ENCODE measurements at places on chromosomes 3 and 15.

GRCh38 chr3:15310491-15311370 lies 21.7 kb downstream of the SH3BP5 start:
- DNase-seq, result no peak

GRCh38 chr3:177321819-177322218 lies 124.5 kb upstream of the TBL1XR1 start:
- no peak for DNase-seq

GRCh38 chr3:124915254-124915653 lies 19.3 kb downstream of the MUC13 start:
- DNase-seq, result no peak

- DNase-seq, result no peak
Observed at GRCh38 chr15:101411085-101411484, 78.4 kb downstream of the PCSK6 start.

DNA sequence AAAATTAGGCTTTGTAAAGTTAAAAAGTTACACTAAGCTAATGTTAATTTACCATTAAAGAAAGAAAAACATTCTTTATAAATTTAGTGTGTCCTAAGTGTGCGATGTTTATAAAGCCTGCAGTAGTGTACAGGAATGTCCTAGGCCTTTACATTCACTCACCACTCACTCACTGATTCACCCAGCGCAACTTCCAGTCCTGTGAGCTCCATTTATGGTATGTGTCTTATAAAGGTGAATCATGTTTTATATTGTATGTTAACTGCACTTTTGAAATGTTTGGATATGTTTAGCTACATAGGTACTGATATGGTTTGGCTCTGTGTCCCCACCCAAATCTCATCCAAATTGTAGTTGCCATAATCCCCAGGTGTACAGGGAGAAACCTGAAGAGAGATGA lies 549.7 kb upstream of the EPHA6 start:
- DNase-seq, result no peak

GRCh38 chr3:172868582-172869200 lies 118.2 kb downstream of the ECT2 start:
- no peak for DNase-seq

- no peak for DNase-seq
Observed at GRCh38 chr15:69869291-69869690, 228.4 kb downstream of the TLE3 start.

- no peak for DNase-seq
Observed at GRCh38 chr3:186109897-186110803, 1.3 kb upstream of the ETV5 start.

DNA sequence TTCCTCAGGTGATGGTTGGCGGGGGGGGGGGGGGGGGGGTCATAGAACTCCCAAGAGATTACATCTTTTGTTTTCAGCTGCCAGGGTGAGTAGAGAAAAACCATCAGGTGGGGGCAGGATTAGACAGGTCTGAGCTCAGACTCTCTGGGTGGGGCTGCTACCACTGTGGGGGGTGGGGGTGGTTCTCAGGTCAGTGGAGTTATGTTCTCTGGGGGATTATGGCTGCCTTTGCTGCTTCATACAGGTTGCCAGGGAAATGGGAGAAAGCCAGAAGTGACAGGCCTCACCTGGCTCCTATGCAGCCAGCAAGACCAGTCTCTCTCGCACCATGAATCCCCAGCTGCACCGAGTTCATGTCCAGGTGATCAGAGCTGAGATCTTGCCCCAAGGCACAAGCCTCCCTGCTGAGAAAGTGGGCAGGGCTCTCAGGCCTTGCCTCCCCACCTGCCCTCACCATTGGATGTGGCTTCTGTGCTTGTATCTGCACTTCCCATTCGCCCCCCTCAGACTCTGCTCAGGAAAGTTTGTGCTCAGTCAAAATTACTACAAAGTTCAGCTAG lies 828.1 kb downstream of the MCTP2 start:
- DNase-seq, result no peak

DNA sequence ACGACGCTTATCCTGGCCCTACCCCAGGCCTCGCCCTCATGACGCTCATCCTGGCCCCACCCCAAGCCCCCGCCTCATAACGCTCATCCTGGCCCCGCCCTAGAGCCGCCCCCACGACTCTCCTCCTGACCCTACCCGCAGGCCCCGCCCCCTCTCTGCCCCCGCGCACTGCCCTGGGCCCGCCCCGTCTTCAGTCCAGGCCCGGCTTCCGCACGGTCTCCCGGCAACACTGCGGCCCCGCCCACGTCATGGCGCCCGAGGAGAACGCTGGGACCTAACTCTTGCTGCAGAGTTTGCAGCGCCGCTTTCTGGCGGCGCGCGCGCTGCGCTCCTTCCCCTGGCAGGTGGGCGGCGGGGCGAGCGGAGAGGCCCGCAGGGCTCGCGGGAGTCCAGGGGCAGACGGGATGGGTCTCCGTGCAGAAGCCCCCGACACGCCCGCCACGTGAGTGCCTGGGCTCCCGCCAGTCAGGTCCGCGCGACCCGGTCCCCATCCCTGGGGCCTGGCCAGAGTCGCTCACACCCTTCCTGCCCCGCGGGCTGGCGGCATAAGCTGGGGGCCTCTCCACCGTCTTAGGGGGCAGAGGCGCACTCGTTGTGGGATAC lies 52.5 kb upstream of the ROPN1B start:
- DNase-seq, result peak; percentile 88

DNA sequence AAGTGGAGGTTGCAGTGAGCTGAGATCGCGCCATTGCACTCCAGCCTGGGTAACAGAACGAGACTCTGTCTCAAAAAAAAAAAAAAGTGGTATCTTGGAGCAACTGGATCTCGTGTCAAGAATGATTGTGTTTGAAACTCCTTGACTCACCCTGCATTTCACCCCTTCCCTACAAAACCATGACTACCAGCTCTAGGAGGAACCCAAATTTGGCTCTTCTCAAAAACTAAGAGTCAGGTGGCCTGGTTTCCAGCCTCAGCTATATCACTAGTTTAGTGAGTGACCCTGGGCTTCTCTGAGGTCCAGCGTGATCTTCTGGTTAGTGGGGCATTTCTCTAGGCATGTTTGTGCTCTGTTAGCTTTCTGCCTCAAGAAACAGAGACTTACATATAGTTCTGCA lies 222.1 kb downstream of the FAM43A start:
- DNase-seq, result no peak

DNA sequence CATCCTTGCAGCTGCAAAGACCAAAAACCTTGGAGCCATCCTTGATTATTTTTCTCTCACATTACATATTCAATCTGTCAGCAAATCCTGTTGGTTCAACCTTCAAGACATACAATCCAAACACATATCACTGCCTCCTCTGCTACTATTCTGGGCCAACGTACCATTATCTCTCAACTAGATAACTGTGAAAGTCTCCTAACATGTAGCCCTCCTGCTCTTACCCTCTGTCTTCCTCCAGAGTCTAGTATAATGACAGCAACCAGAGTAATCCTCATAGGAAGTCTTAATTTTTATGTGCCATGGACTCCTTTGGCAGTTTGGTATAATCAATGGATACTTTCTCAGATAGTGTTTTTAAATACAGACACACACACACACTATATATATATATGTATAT lies 27.6 kb downstream of the KPNA4 start:
- no peak for DNase-seq

- DNase-seq, result no peak
Observed at GRCh38 chr15:85306946-85307686, 73.3 kb upstream of the AKAP13 start.

DNA sequence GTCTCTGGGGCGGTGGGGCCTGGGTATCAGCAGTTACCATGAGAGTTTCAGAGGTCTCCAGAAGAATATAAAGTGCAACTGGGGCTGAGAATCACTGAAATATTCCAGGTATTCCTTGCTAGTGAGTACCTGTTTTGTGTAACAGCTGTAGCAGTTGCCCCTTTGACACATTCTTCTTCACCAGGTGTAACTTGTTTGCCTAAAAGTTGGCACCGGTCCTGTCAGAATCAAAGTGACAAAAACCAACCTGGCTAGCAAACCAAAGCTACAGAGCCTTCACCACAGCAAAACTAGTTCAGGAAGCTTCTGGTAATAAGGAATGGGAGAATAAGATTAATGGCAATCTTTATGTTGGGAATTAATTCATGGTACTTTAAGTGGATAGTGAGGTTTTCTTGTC lies 296.0 kb downstream of the NAALADL2 start:
- no peak for DNase-seq

DNA sequence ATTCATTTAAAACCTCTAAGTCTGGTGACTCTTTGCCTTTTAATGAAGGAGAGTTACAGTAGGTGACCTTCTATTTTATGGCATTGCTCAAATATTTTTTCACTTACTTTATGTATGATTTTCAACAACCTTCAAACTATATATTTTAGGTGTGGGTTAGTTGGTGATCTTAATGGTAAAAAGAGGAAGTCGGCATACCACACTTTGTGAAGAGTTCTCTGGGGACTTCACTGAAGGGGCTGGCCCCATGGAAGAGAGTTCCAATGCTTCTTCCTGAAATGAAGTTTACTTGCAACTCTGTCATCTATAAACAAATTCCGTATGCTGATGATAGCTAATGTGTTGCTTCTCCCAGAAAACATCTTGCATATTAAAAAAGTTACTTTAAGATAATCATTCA lies 647.0 kb upstream of the SGO1 start:
- DNase-seq, result no peak

- no peak for DNase-seq
Observed at GRCh38 chr3:15409239-15409638, 18.1 kb downstream of the METTL6 start.

GRCh38 chr15:91865950-91866349 lies 12.4 kb downstream of the SLCO3A1 start:
- DNase-seq, result no peak

GRCh38 chr15:68057034-68057433 lies 2.9 kb downstream of the PIAS1 start:
- DNase-seq, result no peak

DNA sequence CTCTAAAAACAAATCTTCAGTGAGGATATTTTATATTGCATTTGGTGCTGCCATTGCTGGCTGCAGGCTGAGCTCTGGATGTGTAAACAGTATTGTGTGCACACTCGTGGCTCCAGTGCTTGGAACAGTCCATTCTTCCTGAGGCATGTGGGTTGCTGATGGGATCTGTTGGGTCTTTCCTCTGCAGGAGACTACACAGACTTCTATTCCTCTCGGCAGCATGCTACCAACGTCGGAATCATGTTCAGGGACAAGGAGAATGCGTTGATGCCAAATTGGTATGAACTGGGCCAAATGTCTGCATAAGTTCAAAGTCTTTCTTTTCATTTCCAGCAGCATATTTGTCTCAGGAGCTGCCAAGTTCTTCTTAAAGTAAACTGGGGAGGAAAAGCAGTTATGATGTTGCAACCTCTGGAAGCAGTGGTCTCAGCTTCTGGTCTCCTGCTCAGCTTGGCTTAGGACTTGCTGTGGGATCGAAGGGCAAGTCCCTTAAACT lies 9.3 kb downstream of the FAH start:
- DNase-seq, result no peak

- DNase-seq, result no peak
Observed at GRCh38 chr3:38586546-38587520, 62.7 kb downstream of the SCN5A start.

- DNase-seq, result no peak
Observed at GRCh38 chr15:47473832-47474231, 243.5 kb upstream of the SEMA6D start.

GRCh38 chr3:141401573-141402475 lies 33.5 kb downstream of the ZBTB38 start:
- DNase-seq, result peak; percentile 64

- no peak for DNase-seq
Observed at GRCh38 chr15:44340410-44340809, 51.9 kb downstream of the GOLM2 start.

DNA sequence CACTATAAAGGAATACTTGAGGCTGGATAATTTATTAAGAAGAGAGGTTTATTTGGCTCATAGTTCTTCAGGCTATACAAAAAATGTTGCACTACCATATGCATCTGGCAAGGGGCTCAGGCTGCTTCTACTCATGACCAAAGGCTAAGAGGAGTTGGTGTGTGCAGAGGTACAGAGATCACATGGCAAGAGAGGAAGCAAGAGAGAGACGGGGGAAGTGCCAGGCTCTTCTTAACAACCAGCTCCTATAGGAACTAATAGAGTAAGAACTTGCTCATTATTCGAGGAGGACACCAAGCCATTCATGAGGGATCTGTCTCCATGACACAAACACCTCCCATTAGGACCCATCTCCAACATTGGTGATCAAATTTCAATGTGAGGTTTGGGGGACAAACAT lies 6.0 kb upstream of the FNDC3B start:
- DNase-seq, result no peak

DNA sequence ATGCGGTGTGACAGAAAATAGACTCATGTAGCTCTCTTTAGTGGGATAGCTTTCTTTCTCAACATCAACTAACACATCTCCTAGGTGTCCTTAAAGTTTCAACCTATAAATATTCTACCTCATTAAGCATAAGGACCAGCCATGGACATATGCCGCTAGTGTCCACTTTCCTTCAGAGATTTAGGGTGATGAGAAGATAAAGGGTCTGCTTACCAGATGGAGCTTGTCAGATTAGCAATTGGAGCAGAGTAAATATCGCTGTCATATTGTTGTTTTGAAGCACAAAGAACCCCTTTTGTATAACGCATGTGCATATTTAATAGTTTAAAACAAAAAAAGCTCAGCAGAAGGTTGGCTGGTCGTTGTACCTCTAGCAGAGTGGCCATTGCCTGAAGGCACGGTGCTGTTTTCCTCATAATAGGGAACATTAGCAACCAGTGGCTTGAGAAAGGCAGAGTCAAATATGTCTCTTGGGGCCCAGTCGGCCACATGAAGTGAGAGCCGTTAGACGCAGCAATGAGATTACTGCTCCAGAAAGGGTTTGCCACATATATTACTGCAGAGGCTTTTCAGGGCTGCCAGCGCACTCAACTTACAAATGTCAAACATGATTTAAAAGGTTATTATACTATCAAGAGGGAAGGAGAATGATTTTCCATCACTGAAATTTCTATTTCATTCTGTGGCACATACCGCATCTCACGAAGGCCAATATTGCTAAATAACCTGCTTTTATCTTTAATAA lies 264.2 kb downstream of the ROBO2 start:
- no peak for DNase-seq

GRCh38 chr15:38349251-38349650 lies 96.6 kb downstream of the SPRED1 start:
- no peak for DNase-seq

- DNase-seq, result no peak
Observed at GRCh38 chr3:36837089-36837488, 72.7 kb upstream of the DCLK3 start.

DNA sequence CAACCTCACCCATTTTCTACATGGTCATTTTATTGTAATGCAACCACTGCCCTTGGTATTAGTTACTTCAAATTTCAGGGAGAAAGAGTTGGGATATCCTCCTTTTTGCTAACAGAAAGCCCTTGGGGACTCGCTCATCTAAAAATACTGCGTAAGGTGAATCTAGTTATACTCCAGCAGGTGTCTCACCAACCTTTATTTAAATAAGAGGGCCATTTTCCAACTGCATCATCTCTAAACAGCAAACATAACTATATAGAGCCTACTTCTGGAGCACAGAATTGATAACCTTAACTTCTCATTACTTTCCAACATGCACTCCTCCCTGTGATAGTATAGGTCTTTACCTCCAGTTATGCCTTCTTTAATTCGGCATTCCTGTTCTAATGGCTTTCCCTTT lies 77.5 kb downstream of the TBL1XR1 start:
- no peak for DNase-seq

- DNase-seq, result no peak
Observed at GRCh38 chr15:45099549-45100165, 14.3 kb downstream of the DUOX2 start.
